Kidney (tissue), 22 donors: ENCODE measurements at places on chromosomes 1 and 21. TPM values are rescaled to one million over a fixed set of nuclear protein-coding genes. Genes with fewer than 3 reads are reported as not detected.

GRCh38 chr1:6212193-6212959 is 6.5 kb downstream of the RNF207 start:
- no peak for DNase-seq

- DNase-seq = no peak
Measured at GRCh38 chr1:235643837-235644692, 5.5 kb downstream of the GNG4 start.

GRCh38 chr1:212167098-212167497 is 118.1 kb upstream of the PPP2R5A start:
- DNase-seq = no peak

DNA sequence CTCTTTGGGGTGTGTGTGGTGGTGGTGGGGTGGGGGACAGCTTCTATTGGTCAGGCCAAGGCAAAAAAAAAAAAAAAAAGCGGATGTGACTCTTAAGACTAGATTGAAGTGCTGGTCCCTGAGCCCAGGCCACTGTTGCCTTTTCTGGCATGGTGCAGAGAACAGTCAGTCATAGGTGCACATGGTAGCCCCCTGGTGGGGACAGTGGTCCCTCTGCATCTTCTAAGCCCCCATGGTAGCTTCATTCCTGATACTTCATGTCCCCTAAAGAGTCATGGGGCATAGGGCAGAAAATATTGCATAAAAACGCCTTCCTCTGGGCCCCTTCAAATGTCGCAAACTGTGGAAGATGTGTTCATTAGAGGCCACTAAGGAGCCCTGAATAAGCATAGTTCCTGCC is 371.8 kb downstream of the NPHP4 start:
- peak; percentile 20 for DNase-seq

LRRC71 gene
- polyA plus RNA-seq = 0.19 TPM

ZNF648 gene
- not detected for polyA plus RNA-seq

SIPA1L2 gene
- polyA plus RNA-seq = 4.0 TPM

- no peak for DNase-seq
Measured at GRCh38 chr1:66599899-66600737, 66.2 kb downstream of the SGIP1 start.

- DNase-seq = no peak
Measured at GRCh38 chr21:15359251-15359650, 294.5 kb upstream of the NRIP1 start.

DNA sequence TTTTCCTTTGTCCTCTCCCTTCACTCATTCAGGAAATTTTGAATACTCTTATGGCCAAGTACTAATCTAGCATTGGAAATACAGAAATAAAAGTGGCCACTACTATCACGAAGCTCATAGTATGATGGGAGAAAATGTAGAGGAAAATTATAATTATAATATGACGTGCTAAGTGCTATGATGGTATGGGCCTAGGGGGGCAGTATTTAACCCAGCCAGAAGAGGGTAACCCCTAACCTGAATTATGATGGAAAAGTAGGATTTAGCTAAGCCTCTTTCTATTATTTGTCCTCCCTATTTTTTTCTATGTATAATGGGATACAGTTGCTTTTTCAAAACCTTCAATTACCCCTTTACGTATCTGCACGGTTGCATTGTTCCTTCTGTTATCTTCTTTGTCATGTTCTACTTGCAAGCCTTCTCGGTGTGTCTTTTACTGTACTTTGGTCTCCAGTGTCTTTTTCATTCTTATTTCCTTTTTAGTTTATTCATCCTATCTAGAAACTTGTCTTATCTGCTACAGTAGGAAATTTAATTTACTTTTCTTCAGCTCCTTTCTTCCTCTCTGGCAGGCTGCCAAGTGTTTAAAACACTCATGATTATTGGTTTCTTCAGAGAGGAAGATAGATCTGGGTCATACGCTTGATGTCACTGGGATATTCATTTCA is 88.8 kb upstream of the GPR52 start:
- peak; percentile 7 for DNase-seq

- DNase-seq = no peak
Measured at GRCh38 chr1:28744184-28744583, 7.4 kb downstream of the YTHDF2 start.

DNA sequence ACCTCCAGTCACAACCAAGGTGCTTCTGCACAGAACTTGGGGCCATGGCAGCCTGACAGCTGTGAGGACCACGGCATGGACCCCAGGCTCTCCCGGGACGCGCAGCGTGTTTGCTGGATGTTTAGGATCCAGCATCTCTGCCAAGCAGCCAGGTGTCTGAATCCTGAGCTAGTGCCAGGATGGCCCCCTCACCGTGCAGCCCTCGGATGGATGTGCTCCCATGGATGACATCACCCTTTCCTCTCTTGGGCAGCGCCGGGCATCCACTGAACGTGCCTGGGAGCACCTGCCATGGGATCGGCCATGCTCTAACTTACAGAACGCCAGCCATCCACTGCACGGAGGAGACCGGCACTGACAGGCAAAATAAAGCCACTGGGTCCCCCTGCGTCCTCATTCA is 53.9 kb downstream of the PRDM15 start:
- DNase-seq = no peak

GRCh38 chr1:61327436-61327835 is 245.1 kb downstream of the NFIA start:
- no peak for DNase-seq

ZNF644 gene
- polyA plus RNA-seq = 10.5 TPM
